ENCODE measurements at places on chromosomes 2 and 18. TPM values are rescaled to one million over a fixed set of nuclear protein-coding genes. Genes with fewer than 3 reads are reported as not detected.

Gene MATN3
- 0.08 TPM for total RNA-seq

Gene ANKRD62
- total RNA-seq = not detected

Gene SLC30A3
- not detected for total RNA-seq

Gene LAMA3
- 1.5 TPM for total RNA-seq

Gene GRB14
- total RNA-seq = 39.3 TPM

Gene LRATD1
- 1.6 TPM for total RNA-seq

Gene DUSP2
- total RNA-seq = 0.98 TPM

Gene CDCA7
- 0.25 TPM for total RNA-seq

Gene SPATA3
- total RNA-seq = not detected

Gene IL36B
- not detected for total RNA-seq

Gene RGPD4
- total RNA-seq = not detected

Gene DPP10
- 0.33 TPM for total RNA-seq

Gene SERPINB11
- total RNA-seq = not detected

Gene KHK
- 267 TPM for total RNA-seq

Gene KCNIP3
- total RNA-seq = 1.6 TPM

Gene ZNF521
- total RNA-seq = 1.6 TPM

Gene TTC39C
- 133 TPM for total RNA-seq

Gene IL36G
- total RNA-seq = 0.20 TPM

Gene SKA1
- 0.15 TPM for total RNA-seq

Gene ACMSD
- 123 TPM for total RNA-seq

Gene PSD4
- 60.3 TPM for total RNA-seq

Gene PIKFYVE
- 12.8 TPM for total RNA-seq

Gene SCN9A
- 2.2 TPM for total RNA-seq

Gene MYCN
- 0.73 TPM for total RNA-seq

Gene LYPD6
- 0.25 TPM for total RNA-seq

Gene DTNA
- total RNA-seq = 1.6 TPM

Gene STPG4
- total RNA-seq = not detected

Gene BIN1
- 28.6 TPM for total RNA-seq

Gene TRIM43B
- not detected for total RNA-seq

Gene TUBA3D
- 0.15 TPM for total RNA-seq

Gene TMEM182
- 1.6 TPM for total RNA-seq
